ENCODE measurements at places on chromosomes 3 and 15.

DNA sequence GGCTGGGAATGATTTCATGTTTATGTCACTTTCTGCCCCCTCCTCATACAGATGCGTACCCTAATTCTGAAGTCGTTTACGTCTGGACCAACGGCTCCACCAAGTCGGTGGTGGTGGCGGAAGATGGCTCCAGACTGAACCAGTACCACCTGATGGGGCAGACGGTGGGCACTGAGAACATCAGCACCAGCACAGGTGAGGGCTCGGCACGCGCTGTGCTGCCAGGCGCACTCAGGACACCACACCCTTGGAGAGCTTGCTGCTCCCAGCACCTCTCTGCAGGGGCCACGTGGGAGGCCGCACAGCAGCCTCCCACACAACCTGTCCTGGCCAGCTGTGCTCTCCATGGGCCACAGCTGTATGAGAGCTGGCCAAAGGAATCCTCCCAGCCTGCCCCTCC lies 33.8 kb upstream of the GABRG3 start:
- DNase-seq, result no peak

DNA sequence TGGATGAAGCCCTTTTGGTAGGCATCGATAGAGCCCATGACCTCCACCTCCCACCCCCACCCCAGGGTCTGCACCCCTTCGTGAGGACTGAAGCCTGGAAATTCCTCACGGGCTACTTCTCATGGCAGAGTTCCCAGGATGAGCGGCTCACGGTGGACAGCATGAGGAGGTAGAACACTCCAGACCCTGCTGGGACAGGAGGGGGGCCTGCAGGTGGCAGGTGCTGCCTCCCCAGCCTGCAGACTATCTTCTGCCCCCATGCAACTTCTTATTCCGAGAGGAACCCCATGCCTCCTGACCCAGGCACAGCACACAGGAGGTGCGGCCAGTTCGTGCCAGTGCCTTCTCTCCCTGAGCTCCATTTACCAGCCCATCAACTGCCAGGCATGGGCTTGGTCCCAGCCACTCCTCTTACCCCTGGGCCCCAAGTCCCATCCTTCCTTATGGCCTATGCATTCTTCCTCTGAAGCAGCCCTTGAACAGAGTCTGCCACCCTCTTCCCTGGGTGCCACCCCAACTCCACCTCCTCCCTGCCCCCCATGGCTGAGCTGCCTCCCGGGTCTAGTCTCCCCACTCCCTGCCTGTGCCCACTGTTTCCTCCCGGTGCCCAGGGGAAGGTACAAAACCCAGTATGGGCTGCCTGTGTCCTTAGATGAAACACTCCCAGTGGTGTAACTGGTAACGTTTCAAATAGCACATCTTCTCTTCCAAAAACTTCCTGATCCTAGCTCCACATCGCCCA lies 8.4 kb downstream of the TBC1D21 start:
- DNase-seq, result no peak

- no peak for DNase-seq
These were observed 332.2 kb upstream of the GBE1 start for GRCh38 chr3:82093641-82094040.

DNA sequence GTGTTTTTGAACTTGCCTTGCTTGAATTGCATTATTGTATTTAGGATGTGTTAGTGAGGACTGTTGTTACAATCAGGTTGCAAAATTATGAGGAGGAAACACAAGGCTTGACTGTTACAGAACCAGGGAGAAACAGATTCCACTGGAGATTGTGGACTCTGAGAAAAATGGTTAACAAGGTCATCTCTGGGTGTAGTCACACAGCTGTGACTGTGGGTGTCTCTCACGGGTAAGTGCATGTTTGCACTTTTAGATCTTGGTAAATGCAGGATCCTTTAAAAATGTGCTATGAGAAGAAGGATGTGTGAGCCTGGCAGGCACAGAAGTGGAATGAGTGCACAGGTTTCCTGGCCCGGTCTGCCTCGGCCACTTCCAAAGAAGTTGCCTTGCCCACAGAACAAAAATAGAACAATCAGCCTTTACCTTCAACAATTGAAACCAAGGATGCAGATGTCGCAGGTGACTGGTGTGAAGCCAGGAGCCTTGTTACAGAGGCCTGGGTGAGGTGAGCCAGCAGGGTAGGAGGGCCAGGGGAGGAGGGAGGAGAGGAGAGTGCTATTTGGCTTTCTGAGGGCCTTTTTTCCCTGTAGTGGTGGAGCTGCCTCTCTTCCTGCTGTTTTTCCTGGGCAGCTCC lies 68.0 kb downstream of the ABHD5 start:
- no peak for DNase-seq

GRCh38 chr15:37880009-37880834 lies 54.2 kb upstream of the TMCO5A start:
- no peak for DNase-seq

DNA sequence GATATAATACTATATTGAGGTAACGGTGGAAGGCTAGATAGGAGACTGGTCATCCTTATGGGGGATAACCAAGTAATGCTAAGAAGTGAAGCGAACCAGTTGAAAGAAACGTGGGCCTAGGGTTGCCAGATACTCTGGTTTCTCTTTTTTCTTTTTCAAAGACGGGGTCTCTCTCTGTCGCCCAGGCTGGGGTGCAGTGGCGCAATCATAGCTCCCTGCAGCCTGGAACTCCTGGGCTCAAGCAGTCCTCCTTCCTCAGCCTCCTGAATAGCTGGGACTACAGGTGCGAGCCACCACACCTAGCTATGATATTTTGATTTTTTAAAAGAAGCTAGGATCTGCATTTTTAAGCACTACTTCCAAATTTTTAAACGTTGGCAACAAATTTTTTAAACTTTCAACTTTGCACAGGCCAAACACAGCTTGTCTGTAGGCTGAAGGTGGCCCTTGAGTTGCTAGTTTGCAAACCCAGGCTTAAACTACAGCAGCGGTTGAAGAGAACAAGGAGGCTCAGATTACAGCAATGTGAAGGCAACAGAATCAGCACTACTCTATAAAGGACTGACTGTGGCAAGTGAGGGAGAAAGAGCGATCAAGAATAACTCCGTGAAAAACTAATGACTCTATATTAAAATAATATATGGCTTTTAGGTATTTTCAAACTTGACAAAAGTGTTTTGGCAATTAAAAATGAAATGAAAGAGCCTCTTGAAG lies 1.2 kb upstream of the RUBCN start:
- no peak for DNase-seq

DNA sequence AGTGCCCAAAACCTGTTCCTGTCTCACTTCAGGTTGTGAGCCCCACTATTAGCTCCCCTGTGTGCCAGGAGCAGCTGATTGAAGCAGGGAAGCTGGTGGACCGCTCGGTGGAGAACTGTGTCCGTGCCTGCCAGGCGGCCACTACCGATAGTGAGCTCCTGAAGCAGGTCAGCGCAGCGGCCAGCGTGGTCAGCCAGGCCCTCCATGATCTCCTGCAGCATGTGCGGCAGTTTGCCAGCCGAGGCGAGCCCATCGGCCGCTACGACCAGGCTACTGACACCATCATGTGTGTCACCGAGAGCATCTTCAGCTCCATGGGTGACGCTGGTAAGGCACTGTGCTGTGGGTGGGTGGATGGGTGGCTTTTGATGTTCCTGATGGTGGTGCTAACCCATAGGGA lies 334.1 kb upstream of the TPM1 start:
- DNase-seq, result no peak

DNA sequence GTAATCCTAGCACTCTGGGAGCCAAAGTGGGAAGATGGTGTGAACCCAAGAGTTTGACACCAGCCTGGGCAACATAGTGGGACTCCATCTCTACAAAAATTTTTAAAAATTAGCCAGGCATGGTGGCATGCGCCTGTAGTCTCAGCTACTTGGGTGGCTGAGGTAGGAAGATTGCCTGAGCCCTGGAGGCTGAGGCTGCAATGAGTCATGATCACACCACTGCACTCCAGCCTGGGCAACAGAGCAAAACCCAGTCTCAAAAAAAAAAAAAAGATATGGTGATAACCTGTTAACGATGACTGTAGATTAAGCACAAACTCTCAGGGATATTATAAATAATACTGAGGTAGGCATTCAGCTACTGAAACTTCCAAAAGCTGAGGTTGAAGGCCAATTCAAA lies 107.5 kb downstream of the SLC49A4 start:
- DNase-seq, result no peak

GRCh38 chr3:69748503-69748902 lies 9.2 kb downstream of the MITF start:
- DNase-seq, result no peak

DNA sequence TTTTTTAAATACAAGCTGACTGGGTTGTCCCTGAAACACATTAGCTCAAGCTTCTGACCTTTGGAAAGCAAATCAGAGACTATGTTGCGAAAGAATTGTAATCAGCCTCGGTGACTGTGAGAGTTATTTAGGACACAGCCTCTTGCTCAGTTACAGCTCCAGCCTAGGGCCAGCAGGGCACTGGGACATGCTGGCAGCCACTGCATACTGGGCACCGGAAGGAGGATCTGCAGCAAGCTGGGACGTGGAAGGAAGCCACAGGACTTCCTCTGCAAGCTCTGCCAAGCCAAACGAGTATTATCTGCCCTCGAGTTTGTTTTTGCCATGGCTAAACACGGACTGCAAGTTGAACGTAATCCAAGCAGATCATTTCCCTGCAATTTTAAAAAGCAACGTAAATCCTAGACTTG lies 24.4 kb upstream of the COPG1 start:
- DNase-seq, result no peak

DNA sequence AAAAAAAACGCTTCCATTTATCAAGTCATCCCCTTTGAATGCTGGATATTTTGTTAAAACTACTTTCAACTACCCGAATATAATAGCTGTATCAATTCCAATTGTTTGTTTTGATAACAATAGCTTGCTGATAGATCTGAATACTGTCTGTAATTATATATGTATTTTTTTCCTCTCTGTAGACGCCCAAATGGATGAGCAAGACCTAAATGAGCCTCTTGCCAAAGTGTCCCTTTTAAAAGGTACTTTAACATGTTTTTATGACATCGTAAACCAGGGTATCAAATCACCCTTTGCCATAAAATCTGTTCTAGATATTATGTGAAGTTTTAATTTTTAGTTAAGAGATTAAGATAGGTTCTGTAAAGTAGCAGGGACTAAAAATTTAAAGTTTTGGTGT lies 111.5 kb upstream of the FLNB start:
- DNase-seq, result no peak
